ENCODE measurements at places on chromosomes 2 and 18.
A peak's percentile ranks its signal among the peaks of the same experiment; 100 is the strongest.

- no peak for DNase-seq
Measured at GRCh38 chr2:231680285-231680991, 27.9 kb upstream of the PTMA start.

- no peak for DNase-seq
Measured at GRCh38 chr18:46276748-46277147, 172.6 kb downstream of the HAUS1 start.

- DNase-seq, result peak; percentile 13
Measured at GRCh38 chr2:29532436-29532835, 388.9 kb downstream of the ALK start.

GRCh38 chr2:158777077-158777476, 18.0 kb upstream of the DAPL1 start:
- DNase-seq, result no peak

GRCh38 chr2:60042023-60042422, 511.4 kb downstream of the BCL11A start:
- no peak for DNase-seq

GRCh38 chr2:228474466-228474865, 293.0 kb upstream of the SPHKAP start:
- DNase-seq, result peak; percentile 1

- DNase-seq, result no peak
Measured at GRCh38 chr2:179226203-179226960, 38.2 kb downstream of the SESTD1 start.

DNA sequence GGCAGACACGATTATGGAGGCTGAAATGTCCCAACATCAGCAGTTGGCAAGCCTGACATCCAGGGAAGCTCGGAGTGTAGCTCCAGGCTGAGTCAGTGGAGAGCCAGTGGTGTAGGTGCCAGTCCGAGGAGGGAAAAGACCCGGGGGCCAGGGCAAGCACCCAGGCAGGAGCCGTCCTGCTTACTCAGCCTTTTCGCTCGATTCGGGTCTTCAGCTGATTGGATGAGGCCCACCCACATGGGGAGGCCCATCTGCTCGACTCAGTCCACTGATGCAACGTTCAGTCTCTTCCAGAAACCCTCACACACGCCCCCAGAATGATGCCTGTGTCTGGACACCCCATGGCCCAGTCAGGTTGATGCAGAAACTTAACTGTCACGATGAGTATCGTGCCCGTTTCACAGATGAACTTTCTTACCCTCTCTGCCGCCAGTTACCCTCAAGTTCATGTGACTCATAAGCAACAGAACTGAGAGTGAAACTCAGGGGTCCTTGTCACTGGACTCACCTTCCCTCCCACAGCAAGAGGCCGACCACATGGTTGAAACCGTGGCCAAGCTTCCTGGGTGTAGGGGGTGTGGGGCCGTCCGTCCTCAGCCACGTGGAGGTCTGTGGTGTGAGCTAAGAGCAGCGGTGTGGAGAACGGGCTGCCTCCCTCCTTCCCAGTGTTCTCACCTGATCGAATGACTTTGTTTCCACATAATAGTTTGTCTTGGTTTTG, 197.4 kb upstream of the HDAC4 start:
- no peak for DNase-seq

DNA sequence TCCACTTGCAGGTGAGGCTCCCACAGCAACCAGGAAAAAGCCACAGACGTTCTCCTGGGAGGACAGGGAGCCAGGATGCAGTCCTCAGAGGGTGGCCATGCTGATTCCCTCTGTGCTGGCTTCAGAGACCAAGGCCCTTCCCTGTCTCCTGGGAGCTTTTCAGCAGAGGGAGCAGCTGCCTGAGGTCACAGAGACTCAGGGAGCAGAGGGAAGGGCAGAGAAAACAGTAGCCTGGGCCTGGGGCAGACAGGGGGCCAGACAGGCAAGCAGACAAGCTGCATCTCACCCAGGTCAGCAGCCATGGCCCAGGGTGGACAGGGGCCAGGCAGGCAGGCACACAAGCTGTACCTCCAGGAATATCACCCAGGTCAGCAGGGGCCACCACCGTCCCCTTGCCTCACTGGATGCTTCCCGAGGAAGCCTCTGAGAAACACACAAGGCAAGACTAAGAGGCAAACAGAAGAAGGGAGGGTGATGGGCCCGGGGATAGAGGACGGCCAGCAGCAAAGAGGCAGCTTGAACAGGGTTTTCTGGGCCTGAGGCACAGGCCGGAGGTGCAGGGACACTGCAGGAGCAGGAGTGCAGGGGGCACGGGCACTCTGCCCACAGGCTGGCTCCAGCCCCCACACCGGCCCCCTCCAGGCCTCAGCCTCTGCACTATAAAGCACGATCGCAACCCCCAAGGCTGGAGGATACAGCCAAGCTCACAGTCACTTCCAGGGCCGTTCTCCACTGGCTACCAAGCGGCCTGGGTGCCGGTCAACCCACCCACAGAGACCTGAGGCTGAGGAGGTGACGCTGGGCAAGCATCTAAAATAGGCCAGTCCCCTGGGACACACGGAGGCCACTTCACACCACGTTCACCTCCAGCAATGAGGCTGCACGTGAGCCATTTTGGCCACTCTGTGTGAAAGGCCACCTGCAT, 6.1 kb downstream of the SLC66A2 start:
- no peak for DNase-seq

DNA sequence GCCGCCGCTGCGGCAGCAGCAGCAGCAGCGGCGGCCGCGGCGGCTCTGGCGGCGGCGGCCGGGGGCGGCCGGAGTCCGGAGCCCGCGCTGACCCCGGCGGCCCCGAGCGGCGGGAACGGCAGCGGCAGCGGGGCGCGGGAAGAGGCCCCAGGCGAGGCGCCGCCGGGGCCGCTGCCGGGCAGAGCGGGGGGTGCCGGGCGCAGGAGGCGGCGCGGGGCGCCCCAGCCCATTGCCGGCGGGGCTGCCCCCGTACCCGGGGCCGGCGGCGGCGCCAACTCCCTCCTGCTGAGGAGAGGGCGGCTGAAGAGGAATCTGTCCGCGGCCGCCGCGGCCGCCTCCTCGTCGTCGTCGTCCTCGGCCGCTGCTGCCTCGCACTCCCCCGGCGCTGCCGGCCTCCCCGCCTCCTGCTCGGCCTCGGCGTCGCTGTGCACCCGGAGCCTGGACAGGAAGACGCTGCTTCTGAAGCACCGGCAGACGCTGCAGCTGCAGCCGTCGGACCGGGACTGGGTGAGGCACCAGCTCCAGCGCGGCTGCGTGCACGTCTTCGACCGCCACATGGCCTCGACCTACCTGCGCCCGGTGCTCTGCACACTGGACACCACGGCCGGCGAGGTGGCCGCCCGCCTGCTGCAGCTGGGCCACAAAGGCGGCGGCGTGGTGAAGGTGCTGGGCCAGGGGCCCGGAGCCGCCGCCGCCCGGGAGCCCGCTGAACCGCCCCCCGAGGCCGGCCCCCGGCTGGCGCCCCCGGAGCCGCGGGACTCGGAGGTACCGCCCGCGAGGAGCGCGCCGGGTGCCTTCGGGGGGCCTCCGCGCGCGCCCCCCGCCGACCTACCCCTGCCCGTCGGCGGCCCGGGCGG, 646 bp downstream of the PHLPP1 start:
- peak; percentile 66 for DNase-seq

DNA sequence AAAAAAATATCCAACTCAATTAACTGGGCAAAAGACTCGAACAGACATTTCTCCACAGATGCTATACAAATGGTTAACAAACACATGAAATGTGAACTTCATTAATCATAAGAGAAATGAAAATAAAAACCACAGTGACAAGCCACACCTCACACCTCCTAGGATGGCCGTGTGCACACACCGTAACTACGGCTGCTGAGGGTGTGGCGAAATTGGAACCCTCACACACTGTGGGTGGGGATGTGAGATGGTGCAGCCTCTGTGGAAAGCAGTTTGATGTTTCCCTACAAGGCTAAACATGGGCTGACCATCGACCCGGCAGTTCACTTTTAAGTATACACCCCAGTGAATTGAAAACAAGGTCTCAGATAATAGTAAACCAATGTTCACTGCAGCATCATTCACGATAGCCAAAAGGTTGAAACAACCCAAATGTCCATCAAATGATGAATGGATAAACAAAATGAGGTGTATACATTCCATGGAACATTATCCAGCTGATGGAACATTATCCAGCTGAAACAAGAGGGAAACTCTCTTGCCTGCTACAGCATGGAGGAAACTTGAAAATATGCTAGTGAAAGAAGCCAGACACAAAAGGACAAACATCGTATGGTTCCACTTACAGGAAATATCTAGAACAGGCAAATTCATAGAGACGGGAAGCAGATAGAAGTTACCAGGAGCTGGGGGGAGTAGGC, 32.2 kb downstream of the ZAP70 start:
- no peak for DNase-seq

- DNase-seq, result peak; percentile 82
Measured at GRCh38 chr2:223970343-223971128, 13.3 kb downstream of the MRPL44 start.

All from cardiac fibroblast (primary cell).